M059J (cell line): ENCODE measurements at places on chromosomes 12 and 14. TPM values are rescaled to one million over a fixed set of nuclear protein-coding genes. Genes with fewer than 3 reads are reported as not detected.

The BBOF1 gene
- 1.2 and 5.0 TPM in 2 replicates for total RNA-seq

The TROAP gene
- 31.3 and 47.4 TPM in 2 replicates for total RNA-seq

The TAS2R10 gene
- total RNA-seq = not detected in 2 replicates

The KERA gene
- not detected in 2 replicates for total RNA-seq

The FAM222A gene
- total RNA-seq = 0.89 and 2.1 TPM in 2 replicates

The SERPINA9 gene
- not detected in 2 replicates for total RNA-seq

The RNASE12 gene
- total RNA-seq = not detected in 2 replicates

The CDC42BPB gene
- total RNA-seq = 20.1 and 26.9 TPM in 2 replicates

The TTC7B gene
- total RNA-seq = 10.6 and 18.0 TPM in 2 replicates

The CIT gene
- 13.5 and 33.4 TPM in 2 replicates for total RNA-seq

The SRGAP1 gene
- 3.0 and 4.5 TPM in 2 replicates for total RNA-seq

The KICS2 gene
- total RNA-seq = 4.3 and 4.8 TPM in 2 replicates

The BDKRB2 gene
- 2.6 and 3.8 TPM in 2 replicates for total RNA-seq

The ABCB9 gene
- 5.8 and 9.6 TPM in 2 replicates for total RNA-seq

The KLHDC1 gene
- 0.20 and 0.62 TPM in 2 replicates for total RNA-seq

The ACOT4 gene
- total RNA-seq = 0.15 TPM in 1 of 2 replicates, not detected in the other

The ST8SIA1 gene
- 0.15 and 2.5 TPM in 2 replicates for total RNA-seq

The PAPLN gene
- total RNA-seq = 0.44 and 2.0 TPM in 2 replicates

The KRT78 gene
- total RNA-seq = 0.22 TPM in 1 of 2 replicates, not detected in the other

The MMP19 gene
- total RNA-seq = 1.5 and 2.9 TPM in 2 replicates

The CPNE6 gene
- total RNA-seq = not detected in 2 replicates

The HPD gene
- 2.3 and 3.7 TPM in 2 replicates for total RNA-seq

The ZDHHC22 gene
- total RNA-seq = 0.02 TPM in 1 of 2 replicates, not detected in the other

The TEX52 gene
- not detected in 2 replicates for total RNA-seq
